ENCODE measurements at places on chromosomes 3 and 15.

GRCh38 chr15:45331972-45332371, 46.4 kb downstream of the GATM start:
- no peak for DNase-seq

DNA sequence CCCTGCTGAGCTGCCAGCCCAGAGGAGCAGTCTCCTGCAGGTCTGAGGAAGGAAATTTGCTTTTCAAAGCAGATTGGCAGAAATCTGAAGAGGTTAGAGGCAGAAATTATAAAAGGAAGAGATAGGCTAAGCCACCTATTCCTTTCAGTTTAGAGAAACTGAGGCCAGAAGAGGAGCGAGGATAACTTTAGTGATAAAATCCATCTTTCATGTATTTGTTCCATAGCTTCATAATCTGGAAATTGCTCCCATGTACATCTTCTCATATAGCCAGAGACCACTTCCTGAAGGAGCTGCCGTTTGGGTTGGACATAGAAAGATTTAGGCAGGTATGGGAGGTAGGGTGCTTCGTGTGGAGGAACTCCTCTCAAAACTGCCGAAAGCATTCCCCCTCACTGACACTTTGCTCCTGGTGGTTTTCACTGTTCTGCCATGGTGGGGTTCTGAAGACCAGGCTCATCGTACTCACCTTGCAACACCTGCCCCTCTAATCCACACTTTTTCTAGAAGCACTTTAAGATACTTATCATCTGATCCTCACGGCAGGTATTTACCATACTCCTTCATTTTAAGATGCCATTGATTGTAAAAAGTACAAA, 670 bp upstream of the ACAP2 start:
- no peak for DNase-seq

DNA sequence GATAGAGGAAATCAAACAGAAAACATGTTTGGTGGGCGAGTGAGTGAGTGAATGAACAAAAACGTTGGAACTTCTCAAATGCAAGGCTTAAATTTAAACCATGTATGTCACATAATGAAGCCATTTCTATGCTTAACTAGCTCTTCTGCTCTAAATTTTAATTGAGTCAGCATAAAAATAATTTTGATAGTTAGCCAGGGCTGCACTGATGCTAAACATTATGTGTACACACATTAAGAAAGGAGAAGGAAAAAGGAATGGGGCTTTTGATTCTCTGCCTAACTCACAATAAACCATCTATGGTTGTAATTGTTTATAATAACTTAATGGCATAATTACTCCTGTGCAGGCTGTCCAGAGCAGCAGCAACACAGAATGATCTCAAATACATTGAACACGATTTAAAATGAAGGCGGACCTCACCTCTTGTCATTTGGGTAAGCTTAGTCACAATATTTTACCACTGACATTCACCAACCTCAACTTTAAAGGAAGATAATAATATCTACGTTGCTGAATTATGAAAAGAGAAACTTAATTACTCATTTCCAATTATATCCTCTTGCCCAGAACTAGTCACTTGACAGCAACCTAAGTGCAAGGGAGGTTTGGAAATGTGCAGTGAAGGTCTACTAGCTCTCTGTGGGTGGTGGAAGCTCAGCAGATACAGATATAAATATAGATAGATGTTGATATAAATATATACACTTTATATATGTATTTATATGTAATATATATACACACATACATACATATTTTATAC, 318.4 kb upstream of the TRIM42 start:
- no peak for DNase-seq

DNA sequence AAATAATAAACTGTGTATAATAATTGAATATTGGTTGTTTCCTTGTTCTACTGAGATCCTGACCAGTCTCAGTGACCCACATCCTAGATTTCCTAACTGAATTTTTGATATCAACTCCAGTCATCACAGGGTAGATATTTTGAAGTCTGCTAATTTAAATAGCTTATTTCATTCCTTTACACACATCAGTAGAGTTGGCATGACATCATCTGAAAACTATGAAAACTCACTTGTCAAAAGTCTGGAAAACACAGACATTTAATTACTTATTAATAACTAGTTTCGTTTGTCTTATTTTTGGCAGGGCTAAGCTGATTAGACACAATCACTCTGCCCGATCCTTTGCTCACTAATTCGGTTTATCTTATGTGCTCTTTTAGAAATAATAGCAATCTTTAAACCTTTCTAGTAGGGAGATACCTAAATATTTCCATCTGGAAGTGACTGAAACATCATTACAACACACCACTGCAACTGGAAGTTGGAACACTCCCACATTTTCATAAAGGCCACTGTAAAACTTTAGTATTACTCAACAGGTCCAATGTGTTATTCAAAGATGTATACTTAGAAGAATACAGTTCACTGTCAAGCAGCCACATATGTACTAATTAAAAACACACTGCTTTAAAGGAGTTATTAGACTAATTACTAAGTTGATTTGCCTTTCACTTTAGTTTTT, 198.4 kb upstream of the ZNF717 start:
- no peak for DNase-seq

DNA sequence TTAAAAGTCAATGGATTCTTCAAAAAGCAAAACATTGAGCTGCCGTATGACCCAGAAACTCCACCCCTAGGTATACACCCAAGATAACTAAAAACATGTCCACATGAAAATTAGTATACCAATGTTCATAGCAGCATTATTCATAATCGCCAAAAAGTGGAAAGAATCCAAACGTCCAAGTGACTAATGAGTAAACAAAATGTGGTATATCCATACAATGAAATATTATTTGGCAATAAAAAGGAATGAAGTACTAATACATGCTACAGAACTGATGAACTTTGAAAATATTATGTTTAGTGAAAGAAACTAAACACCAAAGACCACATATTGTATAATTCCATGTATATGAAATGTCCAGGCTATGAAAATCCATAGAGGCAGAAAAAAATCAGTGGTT, 77.9 kb downstream of the THBS1 start:
- no peak for DNase-seq

- DNase-seq, result no peak
These were observed 318.5 kb upstream of the ARPP21 start for GRCh38 chr3:35320646-35321407.
